Gastrocnemius medialis (tissue), 4 donors: ENCODE measurements at places on chromosomes 4 and X. TPM values are rescaled to one million over a fixed set of nuclear protein-coding genes. Genes with fewer than 3 reads are reported as not detected.

DNA sequence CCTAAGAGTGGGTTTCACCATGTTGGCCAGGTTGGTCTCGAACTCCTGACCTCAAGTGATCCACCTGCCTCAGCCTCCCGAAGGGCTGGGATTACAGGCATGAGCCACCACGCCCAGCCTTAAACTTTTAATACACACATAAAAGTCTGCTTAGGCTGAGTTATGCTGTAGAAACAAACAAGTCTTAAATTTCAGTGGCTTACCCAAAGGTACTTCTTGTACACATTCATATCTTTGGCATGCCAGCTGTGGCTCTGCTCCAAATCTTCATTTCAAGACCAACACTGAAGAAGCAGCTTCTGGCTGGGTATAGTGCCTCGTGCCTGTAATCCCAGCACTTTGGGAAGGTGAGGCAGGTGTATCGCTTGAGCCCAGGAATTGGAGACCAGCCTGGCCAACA is 80.3 kb downstream of the PPEF2 start:
- peak; percentile 38 for DNase-seq

DNA sequence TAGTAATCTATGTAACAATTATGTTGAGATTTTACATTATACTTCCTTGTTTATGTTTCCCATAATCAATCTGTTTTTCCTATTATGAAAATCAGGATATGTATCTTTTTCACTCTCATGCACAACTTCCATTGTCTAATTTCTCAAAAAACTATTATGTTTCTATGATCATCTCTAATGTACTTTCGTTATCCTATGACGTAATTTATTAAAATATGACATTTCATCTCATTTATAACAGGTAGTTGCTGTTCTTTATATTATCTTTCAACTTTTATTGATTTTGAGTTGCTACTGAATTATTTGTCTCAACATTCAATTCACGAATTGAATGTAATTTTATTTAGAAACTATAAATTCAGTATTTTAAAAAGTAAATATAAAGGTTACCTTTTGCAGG is 100.8 kb upstream of the MAGEB18 start:
- no peak for DNase-seq

DNA sequence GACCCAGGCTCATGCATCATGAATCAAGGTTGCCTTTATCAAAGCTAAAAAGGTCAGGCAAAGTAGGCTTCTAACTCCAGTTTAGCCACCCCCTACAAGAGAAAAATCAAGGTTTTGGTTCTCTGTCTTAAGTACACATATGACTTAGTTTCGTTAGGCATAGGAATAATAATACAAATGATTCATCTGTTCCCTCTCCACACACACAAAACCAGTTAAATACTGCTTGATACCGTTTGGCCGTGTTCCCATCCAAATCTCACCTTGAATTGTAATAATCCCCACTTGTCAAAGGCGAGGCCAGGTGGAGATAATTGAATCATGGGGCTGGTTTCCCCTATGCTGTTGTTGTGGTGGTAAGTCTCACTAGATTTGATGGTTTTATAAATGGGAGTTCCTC is 226.2 kb downstream of the HS6ST2 start:
- no peak for DNase-seq

GRCh38 chrX:74579597-74580198 is 34.7 kb downstream of the RLIM start:
- no peak for DNase-seq

DNA sequence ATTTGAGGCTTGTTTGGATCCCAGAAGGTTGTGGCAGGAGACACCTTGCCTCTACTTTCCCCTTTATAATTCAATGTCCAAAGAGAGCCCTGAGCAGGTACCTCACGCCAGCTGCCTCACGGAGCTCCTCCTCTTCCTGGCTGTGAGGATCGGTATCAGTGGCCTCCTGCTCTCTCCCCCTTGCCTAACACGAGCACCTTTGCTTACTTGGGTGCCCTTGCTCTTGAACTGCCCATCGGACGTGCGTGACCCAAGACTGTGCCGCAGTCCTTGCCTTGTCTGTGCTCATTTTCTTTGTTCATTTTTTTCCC is 27.8 kb upstream of the MSANTD1 start:
- peak; percentile 73 for DNase-seq

DNA sequence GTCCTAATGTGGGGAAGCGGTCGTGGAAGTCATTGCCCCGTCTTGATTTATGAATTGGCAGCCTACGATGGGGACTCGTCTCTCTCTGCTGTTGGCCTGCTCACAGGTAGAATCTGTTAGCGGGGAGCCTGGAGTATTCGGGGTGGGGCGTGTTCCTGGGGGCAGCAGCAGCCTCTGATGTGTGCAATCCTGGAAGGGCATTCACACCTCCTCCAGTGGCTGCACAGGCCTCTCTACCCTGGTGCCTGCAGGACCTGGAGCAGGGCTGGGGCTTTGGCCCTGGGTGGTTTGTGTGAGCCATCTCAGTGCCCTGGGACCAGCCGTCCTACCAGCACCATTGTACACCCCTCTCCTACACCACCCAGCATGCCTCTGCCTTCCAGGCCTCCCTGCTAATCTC is 340.9 kb downstream of the ARHGAP10 start:
- DNase-seq: no peak

The MAGEB3 gene
- total RNA-seq: not detected

The TCEAL7 gene
- 1.9 TPM for total RNA-seq

The GPRASP3 gene
- 2.7 TPM for total RNA-seq

The FAM9B gene
- total RNA-seq: not detected

The RBMX2 gene
- 9.2 TPM for total RNA-seq
